Activated T-helper 2 cell treated with anti-CD3 and anti-CD28 coated beads, Interferon-gamma antibody, Interleukin-2, Interleukin-4, amounts not matched to agents 10 μg/mL and 5 μg/mL and 100 μg/mL, durations not matched to agents 14 hours and 24 hours and 36 hours (primary cell): ENCODE measurements at places on chromosomes 4 and X.

DNA sequence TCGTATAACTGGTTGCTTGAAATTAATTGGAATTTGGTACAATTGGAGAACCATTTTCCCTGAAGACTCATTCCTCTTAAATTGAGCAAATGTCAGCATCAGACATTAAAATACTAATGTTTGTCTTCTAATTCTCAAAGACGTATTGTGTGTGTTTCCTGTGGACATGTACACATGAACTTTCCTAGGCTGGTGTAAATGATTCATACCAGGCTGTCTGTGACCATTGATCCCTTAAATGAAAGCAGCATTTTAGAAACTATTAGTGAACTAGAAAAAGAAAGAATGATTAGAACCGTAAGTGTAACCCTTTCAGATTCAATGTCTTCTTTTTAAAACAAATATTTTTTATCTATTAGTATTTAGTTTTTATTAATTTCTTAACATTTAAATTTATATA lies 332.9 kb downstream of the PPP3CA start:
- no peak for DNase-seq

DNA sequence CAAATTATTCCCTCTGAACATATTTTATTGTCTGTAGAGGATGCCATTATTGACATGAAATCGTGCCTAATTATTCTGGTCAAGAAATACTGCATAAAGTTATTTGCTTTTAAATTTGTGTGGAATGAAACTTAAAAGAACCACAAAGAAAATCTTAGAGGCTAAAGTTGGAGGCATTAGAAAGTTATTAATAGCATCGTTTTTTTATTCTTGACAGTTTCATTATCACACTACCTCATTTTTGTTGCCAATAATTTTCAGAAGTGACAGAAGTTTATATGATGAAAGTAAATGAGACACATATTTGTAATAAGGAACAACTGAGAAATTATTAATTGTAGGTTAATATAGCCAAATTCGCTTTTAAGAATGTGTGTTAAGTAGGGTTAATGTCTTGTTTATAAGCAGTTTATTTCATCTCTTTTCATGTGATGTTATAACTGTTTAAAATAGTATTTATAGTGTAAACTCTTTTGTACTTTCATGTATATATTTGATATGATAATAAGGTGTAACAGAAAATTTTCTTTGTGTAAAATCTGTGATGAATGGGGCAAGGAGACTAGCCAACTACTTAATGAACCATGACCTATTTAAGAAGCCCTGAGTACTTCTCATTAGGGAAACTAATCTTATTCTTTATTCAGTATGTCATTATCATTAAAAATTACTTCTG lies 54.5 kb upstream of the GRIA2 start:
- DNase-seq: no peak

DNA sequence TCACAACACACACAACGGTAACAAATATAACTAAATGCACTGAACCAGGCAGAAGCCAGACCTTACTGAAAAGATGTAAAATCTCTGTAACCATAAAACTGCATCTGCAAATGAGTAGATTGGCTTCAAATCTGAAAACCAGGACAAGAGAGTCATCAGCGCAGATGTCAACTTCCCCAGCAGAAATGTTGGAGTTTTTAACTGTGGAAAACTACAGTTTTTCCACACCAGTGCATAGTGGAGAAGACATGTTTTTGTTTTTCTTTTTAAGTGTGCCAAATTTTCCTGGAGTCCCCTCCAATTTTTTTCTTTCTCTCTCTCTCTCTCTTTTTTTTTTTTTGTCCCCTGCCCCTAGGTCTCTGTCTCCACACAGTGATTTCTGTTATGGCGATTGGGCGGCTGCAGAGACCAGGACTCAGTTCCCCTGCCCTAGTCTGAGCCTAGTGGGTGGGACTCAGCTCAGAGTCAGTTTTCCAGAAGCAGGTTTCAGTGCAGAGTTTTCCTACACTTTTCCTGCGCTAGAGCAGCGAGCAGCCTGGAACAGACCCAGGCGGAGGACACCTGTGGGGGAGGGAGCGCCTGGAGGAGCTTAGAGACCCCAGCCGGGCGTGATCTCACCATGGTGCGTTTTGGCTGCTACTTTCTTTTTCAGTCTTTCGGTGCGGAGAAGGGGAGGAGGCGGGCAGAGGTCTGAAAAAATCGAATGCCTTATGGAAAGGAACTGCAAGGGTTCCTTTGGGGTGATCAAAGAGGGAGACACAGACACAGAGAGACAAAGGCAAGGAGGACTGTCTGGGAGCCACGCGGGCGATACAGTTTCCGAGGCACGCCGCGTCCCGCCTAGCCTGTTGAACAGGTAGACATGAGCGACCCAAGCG lies at the start of gene GUCY1A1:
Gene GUCY1A1 (plus strand): TSS at position 505 of the 878 bp plus-strand sequence. CDS start 30,020 bp downstream, outside the sequence.
- DNase-seq: peak; percentile 9

GRCh38 chr4:140049849-140050637 lies 103.9 kb downstream of the MAML3 start:
- no peak for DNase-seq

DNA sequence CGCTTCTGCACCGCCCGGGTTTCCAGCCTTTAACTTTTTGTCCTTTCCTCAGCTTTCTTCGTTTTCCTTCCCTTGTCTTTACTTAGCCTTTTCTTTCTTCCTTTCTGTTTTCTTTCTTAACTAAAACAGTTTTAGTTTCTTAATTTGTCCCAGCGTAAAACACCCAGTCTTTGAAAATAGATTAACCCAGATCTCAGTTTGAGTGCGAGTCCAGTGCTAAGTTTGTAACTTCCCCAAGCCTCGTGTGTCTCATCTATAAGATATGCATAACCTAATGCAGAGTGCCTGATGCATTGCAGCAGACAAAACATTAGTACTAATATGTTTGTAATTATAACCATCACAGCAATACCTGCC lies 460 bp upstream of the GEMIN8 start:
- no peak for DNase-seq

- no peak for DNase-seq
Observed at GRCh38 chr4:125313497-125313896, 1.3 kb upstream of the FAT4 start.

DNA sequence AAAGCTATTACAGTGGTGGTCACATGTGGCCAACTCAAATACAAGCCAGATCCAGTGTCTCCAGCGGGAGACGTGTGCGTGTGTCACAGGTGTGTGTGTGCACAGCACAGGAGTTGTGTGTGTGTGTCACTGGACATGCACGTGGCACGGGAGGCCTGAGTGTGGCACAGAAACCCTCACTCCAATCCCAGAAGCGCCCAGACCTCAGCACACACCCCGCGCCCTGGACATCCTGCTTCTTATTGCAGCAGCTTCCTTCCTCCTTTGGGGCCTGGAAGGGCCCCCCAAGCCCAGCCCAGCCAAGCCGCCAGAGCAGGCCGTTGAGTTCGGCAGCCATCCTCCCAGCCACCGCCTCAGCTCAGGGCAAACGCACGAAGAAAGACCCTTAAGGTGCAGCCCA lies 37.9 kb downstream of the ACOX3 start:
- DNase-seq: no peak

GRCh38 chrX:151735219-151735618 lies 673 bp downstream of the CNGA2 start:
- no peak for DNase-seq

GRCh38 chr4:107036584-107037198 lies 578 bp upstream of the DKK2 start:
- DNase-seq: no peak
